ENCODE measurements at places on chromosomes 12 and 14. TPM values are rescaled to one million over a fixed set of nuclear protein-coding genes. Genes with fewer than 3 reads are reported as not detected.

Gene KLHL33
- total RNA-seq = not detected

Gene FAM161B
- 0.66 TPM for total RNA-seq

Gene PLBD1
- not detected for total RNA-seq

Gene FUT8
- 69.2 TPM for total RNA-seq
